ENCODE measurements at places on chromosomes 1 and 21. TPM values are rescaled to one million over a fixed set of nuclear protein-coding genes. Genes with fewer than 3 reads are reported as not detected.

GRCh38 chr1:27522432-27523336 lies 32.7 kb upstream of the WASF2 start:
- peaks cover 85% of the 10 kb centered on the region for H3K4me1 ChIP-seq
- H3K4me3 ChIP-seq: no peak overlapping the region
- no peaks in the 10 kb centered on the region for H3K27me3 ChIP-seq
- DNase-seq: no peak

GRCh38 chr1:86703696-86704457 lies 499 bp upstream of the SH3GLB1 start:
- H3K27ac ChIP-seq: peak overlapping the region; percentile 97
- peak overlapping the region; percentile 99 for H3K4me3 ChIP-seq
- no peaks in the 10 kb centered on the region for H3K36me3 ChIP-seq

The BRINP2 gene
- not detected for total RNA-seq

GRCh38 chr1:61165402-61165801 lies 83.0 kb downstream of the NFIA start:
- no peaks in the 10 kb centered on the region for H3K36me3 ChIP-seq
- peaks cover 55% of the 10 kb centered on the region for H3K4me1 ChIP-seq
- no peak overlapping the region for H3K4me3 ChIP-seq
- DNase-seq: no peak
- H3K27ac ChIP-seq: no peak overlapping the region

DNA sequence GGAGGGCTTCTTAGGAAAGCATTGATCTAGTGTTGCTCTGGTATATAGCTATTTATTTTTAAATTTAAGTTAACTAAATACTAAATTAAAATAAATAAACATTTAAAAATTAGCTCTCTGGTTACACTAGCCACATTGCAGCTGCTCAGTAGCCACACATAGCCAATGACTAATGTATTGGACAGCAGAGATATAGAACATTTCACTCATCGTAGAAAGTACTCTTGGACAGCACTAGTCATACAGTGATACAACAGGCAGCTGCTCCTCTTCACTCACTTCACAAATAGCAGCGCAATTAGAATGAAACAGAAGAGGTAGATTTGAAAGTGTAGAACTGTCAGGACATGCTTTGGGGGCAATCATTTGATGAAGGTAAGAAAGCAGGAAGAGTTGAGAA lies 245.4 kb downstream of the PBX1 start:
- no peaks in the 10 kb centered on the region for H3K27me3 ChIP-seq
- no peak overlapping the region for H3K27ac ChIP-seq
- H3K4me1 ChIP-seq: peaks cover 34% of the 10 kb centered on the region
- H3K4me3 ChIP-seq: no peak overlapping the region
- peaks cover 6% of the 10 kb centered on the region for H3K36me3 ChIP-seq

The FASLG gene
- not detected for total RNA-seq

DNA sequence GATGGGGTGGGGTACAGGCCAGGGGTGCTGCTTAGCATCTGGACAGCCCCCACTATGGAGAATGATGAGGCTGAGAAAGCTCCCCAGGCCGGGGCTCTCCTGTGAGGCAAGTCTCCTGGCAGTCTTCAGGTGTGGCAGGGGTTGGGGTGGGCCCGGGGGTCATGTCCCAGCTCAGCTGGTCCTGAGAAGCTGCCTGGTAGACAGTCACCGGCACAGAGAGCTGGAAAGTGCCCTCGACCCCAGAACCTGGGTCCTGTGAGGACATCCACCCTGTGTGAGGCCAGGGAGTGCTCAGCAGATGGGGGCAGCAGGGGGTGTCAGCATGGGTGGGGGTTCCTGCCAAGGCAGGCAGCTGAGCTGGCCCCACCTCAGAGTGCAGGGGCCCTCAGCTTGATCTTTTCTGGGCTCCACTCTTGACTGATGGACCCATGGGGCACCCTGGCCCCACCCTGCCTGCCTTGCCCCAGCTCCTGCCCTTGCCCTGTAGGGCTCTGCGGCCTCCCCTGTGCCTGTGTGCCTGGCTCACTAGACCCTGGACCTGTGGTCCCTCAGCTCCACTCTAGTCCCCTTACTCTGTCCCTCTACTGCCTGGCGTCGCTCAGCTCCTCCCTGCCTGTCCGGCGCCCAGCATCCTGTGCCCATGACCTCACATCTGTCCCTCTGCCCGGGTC lies 5.8 kb downstream of the IBA57 start:
- no peaks in the 10 kb centered on the region for H3K36me3 ChIP-seq
- peaks cover 11% of the 10 kb centered on the region for H3K4me1 ChIP-seq
- H3K4me3 ChIP-seq: no peak overlapping the region

The FAM72C gene
- total RNA-seq: not detected

GRCh38 chr1:35777109-35777508 lies 7.3 kb upstream of the CLSPN start:
- no peaks in the 10 kb centered on the region for H3K27me3 ChIP-seq
- no peaks in the 10 kb centered on the region for H3K4me1 ChIP-seq
- H3K36me3 ChIP-seq: no peaks in the 10 kb centered on the region
- H3K4me3 ChIP-seq: no peak overlapping the region
- DNase-seq: no peak

The MUTYH gene
- 12.8 TPM for total RNA-seq

DNA sequence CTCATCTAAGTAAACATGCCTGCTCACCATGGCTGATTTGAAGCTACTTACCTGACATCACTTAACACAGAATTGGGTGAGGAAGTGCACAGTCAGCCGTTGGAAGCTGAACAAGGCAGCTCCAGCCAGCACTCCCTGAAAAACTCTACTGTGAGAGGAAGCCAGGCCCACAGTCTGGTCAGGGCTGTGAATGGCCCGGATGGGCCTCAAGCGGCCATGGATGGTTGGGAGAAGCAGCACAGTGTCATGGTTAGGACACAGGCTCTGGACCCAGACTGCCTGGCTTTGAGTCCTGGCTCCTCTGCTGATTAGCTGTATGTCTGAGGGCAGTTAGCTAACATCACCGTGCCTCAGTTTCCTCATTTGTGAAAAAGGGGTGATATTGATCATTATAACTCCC lies 267.8 kb downstream of the GRIK3 start:
- no peak overlapping the region for H3K4me3 ChIP-seq
- no peaks in the 10 kb centered on the region for H3K4me1 ChIP-seq
- H3K27me3 ChIP-seq: peaks cover 21% of the 10 kb centered on the region
- no peaks in the 10 kb centered on the region for H3K36me3 ChIP-seq

DNA sequence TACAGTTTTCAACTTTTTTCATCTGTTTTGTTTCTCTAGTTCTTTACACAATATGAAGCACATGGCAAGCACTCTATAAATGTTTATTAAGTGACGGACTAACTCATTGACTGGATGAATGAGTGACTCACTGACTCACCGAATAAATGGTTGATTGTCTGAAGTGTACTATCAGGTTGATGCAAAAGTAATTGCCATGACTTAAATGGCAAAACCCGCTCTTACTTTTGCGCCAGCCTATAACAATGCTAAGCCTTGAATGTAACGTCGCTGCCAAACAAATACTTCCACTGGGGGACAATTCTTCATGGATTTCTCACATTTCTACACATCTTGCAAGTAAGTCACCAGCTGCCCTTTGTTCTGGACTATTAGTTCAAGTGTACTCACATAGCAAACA lies 109.0 kb upstream of the KCTD3 start:
- H3K36me3 ChIP-seq: no peaks in the 10 kb centered on the region
- no peaks in the 10 kb centered on the region for H3K4me1 ChIP-seq
- no peak for DNase-seq

DNA sequence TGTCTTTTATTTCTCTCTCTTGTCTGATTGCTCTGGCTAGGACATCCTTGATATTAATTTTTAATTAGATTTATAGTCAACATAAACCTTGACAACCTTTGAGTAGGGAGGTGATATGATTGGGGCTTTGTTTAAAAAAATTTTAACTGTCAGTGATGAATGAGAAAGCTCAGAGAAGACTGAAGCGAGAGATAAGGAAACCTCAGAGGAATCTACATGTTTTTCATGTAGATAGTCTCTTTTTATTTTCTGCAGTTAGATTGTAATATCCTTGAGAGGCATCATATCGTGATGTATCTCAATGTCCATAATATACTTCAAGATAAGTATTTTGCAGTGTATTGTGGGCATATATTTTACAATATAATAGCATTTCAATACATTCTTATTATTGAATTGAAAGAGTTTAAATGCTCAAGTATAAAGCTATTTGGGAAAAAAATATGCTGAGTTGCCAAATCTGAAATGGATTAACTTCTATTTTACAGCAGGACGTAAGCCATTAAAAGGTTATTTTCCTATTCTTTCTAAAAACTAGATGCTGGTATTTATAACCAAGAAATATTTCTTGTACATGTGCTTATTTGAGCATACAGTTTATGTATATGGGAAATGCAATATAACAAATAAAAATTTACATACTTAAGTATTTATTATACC lies 802.4 kb upstream of the ADGRL4 start:
- H3K27me3 ChIP-seq: no peaks in the 10 kb centered on the region
- H3K4me3 ChIP-seq: no peak overlapping the region
- H3K27ac ChIP-seq: no peak overlapping the region

DNA sequence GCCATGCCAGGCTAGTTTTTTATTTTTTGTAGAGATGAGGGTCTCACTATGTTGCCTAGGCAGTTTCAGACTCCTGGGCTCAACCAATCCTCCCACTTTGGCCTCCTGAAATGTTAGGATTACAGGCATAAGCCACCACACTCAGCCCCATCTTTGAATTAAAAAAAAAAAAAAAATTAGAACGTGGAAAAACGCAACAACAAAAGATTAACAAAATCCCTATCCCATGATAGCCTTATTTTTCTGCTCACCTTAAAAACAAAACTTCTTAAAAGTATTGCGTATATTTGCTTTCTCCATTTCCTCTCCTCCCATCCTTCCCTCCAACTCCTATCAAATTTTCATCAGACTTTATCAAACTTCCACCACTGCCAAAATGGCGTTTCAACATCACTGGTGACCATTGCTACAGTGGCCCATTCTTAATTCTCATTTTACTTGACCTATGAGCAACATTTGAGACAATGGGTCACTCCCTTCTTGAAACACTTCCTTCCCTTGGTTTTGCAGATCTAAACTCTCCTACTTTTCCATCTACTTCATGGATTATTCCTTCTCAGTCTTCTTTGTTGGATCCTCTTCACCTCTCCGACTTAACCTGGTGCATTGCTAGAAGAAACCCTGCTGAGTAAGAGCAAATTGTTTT lies 579 bp upstream of the ZNF684 start:
- no peak for DNase-seq
- peak overlapping the region; percentile 95 for H3K4me3 ChIP-seq
- peaks cover 3% of the 10 kb centered on the region for H3K36me3 ChIP-seq
- no peaks in the 10 kb centered on the region for H3K27me3 ChIP-seq
- H3K4me1 ChIP-seq: peaks cover 27% of the 10 kb centered on the region
- H3K27ac ChIP-seq: peak overlapping the region; percentile 98

GRCh38 chr1:150798525-150798924 lies 9.5 kb downstream of the CTSK start:
- DNase-seq: no peak
- H3K27me3 ChIP-seq: no peaks in the 10 kb centered on the region
- no peaks in the 10 kb centered on the region for H3K4me1 ChIP-seq
- H3K36me3 ChIP-seq: peaks cover 45% of the 10 kb centered on the region
- no peak overlapping the region for H3K27ac ChIP-seq
- no peak overlapping the region for H3K4me3 ChIP-seq

The LRRC38 gene
- not detected for total RNA-seq

The MAP3K21 gene
- total RNA-seq: 0.17 TPM

DNA sequence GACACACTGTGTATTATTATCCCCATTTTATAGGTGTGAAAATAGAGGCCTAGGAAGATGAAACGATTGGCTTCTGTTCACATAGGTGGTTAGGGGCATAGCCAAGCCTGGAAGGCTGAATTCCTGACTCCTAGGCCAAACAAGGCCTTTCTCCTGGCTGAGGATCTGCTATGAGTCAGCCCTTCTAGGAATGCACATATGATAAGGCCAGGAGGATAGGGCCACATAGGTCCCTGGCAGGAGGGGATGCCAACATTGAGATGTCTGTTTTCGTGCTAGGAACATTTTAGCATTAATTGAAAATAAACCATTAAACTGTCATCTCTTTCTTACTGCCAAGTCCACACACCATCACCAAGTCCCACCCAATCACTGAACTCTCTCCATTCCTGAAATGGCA lies 9.2 kb downstream of the CSMD2 start:
- no peaks in the 10 kb centered on the region for H3K4me1 ChIP-seq
- no peak for DNase-seq
- H3K27me3 ChIP-seq: peaks cover 15% of the 10 kb centered on the region
- H3K27ac ChIP-seq: no peak overlapping the region
- H3K4me3 ChIP-seq: no peak overlapping the region
- no peaks in the 10 kb centered on the region for H3K36me3 ChIP-seq

DNA sequence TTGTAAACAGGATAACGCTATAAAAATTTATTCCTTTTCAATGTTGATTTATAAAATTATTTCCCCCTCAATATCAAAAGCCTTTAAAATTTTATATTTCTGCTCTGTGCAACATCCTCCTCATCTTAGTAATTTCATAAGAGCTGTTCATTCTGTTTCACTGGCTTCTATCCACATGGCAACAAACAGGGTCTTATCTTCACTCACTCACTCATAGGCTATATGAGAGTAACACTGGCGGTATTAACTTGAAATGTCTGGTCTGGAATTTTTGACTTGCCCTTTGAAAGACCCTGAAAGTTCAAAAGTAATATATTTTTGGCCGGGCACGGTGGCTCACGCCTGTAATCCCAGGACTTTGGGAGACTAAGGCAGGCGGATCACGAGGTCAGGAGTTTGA lies 77.4 kb upstream of the KRTAP11-1 start:
- H3K4me1 ChIP-seq: no peaks in the 10 kb centered on the region
- no peak for DNase-seq
- H3K4me3 ChIP-seq: no peak overlapping the region
- no peaks in the 10 kb centered on the region for H3K27me3 ChIP-seq
- no peaks in the 10 kb centered on the region for H3K36me3 ChIP-seq
- H3K27ac ChIP-seq: no peak overlapping the region

GRCh38 chr1:36342426-36343185 lies 19.2 kb upstream of the EVA1B start:
- peak overlapping the region; percentile 68 for H3K27ac ChIP-seq
- peaks cover 30% of the 10 kb centered on the region for H3K36me3 ChIP-seq
- H3K27me3 ChIP-seq: no peaks in the 10 kb centered on the region
- peaks cover 15% of the 10 kb centered on the region for H3K4me1 ChIP-seq

DNA sequence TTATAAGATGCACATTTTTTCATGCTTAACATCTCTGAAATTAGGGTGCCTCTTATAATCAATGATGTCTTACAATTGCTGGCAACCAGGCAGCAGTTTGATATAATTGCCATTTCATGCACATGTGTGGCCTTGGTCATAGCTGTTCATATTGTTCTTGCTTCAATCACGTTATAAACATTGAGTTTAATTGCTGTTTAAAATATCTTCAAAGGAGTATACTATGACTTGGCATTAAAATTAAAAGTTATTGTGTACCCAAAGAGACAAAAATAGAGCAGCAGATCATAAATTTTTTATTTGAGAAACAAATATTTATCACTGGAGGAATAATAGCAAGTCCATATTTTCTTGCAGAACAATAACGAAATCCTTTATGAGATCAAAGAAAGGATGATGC lies 325.5 kb downstream of the LMX1A start:
- no peak overlapping the region for H3K4me3 ChIP-seq
- H3K27ac ChIP-seq: no peak overlapping the region
- no peaks in the 10 kb centered on the region for H3K4me1 ChIP-seq
- H3K36me3 ChIP-seq: no peaks in the 10 kb centered on the region
- no peak for DNase-seq

Data from chondrocyte (in vitro differentiated cells).